CD4-positive, alpha-beta T cell treated with Interleukin-17A for 4 hours (primary cell): ENCODE measurements at places on chromosomes 1 and 21.

DNA sequence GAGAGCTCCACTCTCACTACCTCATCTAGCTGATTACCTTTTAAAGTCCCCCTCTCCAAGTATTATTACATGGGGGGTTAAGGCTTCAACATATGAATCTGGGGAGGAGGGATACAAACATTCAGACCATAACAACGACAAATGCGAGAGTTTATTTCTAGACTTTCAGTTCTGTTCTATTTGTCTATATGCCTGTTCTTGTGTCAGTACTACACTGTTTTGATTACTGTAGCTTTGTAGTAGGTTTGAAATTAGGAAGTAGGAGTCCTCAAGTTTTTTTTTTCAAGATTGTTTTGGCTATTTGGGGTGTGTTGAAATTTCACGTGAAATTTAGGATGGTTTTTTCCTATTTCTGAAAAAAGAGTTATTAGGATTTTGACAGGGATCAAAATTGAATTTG lies 16.3 kb downstream of the ZMYM4 start:
- no peak for DNase-seq

GRCh38 chr1:44785029-44785380 lies 3.0 kb downstream of the BEST4 start:
- no peak for DNase-seq

- DNase-seq = no peak
Measured at GRCh38 chr1:166197141-166197540, 30.3 kb upstream of the FAM78B start.

DNA sequence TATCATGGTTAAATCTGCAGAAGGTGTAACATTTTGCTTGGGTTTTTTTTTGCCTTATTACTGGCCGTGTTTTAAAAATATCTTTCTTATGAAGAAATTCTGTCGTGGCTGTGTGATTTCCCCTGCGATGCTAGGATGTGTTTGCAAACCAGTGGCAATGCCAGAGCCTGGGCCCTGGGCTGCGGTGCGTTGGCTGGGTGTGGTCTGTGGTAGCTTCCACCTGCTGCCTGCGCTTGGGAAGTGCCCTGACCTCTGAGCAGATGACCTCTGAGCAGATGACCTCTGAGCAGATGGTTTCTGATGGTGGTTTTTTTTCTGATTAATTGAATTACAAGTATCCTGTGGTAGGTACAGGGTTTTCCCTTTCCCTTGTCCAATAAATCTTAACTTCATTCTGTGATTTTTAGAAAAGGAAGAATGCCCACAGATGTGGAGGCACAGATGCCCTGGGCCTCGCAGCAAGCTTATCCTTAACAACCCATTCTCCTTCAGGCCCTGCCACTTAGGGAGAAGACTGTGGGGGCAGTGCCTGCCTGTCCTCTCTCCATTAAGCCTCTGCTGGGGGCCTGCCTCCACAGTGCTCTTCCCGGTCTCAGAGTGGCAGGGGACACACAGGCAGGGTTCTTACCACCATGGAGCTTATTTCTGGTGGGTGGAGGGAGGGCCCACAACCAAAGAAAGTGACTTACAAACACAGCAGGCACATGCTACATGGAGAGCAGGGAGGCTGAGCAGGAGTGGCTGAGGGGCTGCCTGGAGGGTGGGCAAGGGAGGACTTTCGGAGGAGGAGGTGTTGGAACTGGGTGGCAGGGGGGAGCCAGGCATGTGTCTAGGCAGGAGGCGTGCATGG lies 81.7 kb downstream of the PCBP3 start:
- no peak for DNase-seq

DNA sequence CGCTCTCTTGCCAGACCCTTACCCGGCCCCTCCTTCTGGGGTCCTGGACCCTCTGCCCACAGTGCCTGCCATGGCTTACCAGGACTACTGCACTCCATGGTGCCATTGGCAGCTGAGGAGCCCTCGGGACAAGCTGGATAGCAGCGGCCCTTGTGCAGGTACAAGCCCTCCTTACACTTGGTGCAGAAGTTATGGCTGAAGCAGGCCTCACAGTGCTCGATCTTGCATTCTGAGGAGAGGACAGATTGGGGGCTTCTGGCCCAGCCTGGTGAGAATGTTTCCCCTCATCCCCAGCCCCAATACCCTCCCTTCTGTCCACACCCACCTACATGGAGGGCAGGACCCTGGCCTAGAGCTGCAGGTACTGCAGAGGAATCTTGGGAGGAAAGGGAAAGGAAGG lies 18.4 kb upstream of the GNL2 start:
- no peak for DNase-seq

DNA sequence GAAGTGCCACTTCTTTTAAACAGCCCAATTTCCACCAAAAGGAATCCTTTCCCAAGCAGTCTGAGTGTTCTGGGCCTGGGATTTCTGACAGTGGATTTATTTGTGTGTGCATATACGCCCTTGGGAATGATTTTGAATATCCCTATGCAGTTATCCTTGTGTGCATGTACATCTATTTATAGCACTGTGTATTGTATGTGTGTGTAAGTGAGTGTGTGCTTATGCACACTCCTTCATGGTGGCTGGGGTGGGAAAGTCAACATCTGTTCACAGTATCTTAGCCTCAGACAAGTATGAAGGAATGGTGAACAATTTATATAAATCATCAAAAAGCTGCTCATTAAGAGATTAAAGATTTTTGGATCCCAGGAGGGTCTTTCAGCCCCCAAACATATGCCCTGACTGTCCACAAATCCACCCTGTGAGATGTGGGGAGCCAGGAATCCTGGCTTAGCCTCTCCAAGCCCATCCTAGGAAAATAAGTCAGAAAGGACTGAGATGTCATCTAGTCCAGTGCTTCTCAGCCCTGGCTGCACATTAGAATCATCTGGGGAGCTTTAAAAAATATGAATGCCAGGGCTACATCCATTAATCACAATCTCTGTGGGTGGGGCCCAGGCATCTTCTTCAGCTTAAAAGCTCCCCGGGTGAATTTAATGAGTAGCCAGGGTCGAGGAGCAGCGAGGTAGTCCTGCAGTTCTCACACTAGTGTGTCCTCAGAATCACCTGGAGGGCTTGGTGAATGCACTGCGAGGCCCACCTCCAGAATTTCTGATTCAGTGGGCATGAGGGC lies 101.4 kb downstream of the PLXNA2 start:
- no peak for DNase-seq

DNA sequence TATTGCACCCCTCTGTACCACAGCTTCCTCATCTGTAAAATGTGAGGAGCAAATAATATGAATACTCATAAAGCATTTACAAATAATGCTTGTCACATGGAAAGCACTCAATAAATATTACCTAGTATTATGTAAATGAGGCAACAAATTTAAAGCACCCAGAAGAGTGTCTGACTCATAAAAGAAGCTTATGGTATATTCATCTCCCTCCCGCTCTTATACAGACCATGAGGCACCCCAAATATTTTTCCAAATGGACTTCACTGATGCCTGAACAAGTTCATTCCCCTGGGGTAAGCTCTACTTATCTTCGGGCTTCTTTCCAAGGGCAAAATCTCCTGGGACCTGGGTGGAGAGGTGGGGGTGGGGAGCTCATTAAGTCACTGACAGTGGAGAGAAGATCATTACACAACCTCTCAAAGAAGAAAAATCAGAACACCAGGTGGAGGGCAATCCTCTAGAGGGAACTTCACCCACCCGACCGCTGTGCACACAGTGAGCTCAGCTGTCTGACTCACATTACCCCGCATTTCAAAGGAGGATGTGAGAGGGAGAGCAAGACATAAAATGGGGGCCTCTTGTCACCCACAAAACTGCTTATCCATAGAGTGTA lies 166.2 kb downstream of the ASTN1 start:
- DNase-seq = no peak

DNA sequence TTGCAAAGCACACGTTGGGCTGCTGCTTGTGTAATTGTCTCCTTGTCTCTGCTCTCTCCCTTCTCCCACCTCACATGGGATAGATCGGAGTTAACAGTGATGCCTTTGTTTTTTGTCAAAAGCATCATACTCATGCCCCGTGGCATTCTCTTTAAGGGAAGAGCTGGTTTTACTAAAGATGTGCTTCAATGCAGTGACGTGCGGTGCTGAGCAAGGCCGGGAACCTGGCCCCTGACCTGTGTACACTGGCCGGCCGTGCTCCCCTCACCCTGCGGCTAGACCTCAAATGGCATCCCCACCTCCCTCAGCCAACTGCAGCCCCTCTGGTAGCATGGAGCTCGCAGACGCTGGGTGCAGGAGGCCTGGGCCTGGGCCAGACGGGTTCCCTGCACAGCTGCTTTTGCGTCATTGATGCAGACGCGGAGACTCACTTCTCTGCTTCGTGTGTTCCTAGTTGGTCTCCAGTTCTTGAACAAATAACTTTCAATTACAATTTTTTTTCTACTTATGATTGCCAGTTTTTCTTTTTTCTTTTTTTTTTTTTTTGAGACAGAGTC lies 19.9 kb downstream of the AGPAT3 start:
- no peak for DNase-seq

DNA sequence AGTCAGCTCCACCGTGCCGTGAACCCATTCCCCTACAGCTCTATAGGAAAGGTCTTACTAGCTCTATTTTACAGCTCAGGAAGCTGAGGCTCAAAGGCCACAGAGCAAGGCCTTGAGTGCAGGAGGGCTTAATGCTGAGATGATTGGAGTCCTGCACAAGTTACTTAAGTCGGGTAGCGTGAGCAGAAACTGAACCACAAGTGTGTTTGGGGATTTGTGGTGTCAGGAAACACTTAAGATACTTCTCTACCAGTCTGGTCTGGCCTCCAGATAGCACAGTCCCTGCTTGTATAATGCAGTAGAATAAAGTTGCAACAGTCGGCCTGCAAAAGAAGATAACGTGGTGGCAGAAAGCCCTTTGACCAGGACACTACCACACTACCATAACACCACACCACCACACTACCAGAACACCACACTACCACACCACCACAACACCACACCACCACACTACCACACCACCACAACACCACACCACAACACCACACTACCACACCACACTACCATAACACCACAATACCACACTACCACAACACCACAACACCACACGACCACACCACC lies 118.1 kb downstream of the SPSB1 start:
- DNase-seq = no peak

DNA sequence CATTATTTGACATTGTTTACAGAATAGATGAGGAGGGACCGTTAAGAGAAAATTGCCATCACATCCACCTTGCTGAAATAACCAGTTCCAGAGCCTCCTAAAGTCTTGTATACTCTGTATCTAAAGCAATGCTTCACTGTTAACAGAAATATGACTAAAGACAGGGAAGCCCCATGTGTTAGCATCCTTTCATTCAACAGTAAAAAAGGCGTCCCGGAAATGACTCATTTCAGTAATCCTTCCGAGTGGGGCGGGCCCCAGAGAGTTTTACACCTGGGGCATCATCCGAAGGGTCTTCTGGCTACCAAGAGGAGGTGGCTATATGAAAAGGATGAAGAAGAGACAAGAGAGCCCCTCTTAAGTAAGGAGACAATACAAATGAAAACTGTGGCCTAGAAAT lies 227.2 kb downstream of the SLC45A1 start:
- peak; percentile 13 for DNase-seq

DNA sequence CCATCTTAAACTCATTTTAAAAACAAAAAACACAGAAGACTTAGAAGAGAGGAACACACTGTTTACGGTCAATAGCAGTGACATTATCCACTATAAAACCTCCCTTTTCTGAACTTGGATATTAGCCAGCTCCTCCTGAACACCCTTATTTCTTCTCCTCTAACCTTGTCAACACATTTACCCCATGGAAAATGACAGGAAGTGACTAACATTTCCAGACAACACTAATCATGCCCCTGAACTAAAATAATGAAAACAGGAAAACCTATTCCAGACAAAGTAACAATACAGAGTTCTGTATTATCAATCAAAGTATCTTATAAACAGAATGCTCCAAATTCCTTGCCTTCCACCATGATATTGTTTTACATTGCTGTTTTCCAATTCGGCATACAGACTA lies 45.3 kb downstream of the PALMD start:
- no peak for DNase-seq

- DNase-seq = no peak
Measured at GRCh38 chr1:207897188-207897587, 13.7 kb downstream of the CD34 start.

DNA sequence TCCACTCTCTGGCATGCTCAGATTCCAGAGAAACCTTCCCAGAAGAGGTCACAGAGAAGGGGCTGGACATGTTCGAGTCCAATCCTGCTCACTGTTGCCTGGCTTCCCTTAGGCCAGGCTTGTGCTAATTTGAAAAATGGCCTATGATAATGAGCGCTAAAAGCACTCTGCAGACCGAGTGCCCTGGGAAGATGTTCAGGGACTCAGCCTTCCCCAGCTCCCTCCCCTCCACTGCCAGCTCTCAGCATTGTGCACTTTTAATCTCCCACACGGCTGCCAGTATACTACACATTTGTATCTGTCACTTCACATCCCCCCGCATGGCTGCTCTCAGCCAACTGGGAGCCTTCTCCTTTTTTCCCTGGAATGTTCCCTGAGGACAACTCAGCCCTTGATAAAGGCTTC lies 24.1 kb downstream of the FAM163A start:
- DNase-seq = no peak
